ENCODE measurements at places on chromosomes 12 and 14.

DNA sequence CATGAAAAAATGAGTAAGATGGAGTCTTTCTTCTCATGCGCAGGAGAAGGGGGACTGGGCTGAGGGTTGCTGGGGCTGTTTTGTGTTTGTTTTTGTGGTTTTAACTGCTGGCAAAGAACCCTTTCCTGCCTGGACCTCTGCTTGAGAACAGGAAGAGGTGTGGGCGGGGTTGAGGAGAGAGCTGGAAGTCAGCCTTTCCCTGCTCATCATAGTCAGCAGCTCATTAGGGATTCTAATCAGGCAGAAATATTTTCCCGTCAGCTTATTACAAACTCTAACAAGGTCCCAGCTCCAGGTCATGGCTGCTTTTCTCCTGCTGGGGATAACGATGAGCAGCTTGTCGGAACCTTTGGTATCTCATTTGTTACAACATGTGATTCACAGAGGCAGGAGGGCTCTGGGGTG lies 185.0 kb upstream of the NRXN3 start:
- DNase-seq: no peak

GRCh38 chr12:16228067-16228466 lies 49.4 kb downstream of the SLC15A5 start:
- no peak for DNase-seq

DNA sequence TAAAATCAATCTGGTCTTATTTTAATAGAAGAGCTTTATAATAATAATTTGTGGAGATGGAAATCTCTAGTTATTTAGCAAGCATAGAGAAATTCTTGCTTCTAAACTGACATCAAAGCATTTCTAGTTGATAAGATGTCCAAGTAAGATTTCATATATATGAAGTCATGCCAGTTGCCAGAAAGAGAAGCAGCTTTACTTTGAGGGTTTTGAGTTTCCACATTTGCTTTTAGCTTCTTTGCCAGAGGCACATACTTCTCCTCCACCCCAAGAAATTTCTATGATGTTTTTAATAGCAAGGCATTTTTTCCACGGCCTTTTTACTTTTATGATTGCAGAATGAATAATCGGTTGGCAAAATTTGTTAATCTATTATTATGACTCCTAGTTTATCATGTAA lies 24.2 kb upstream of the YAF2 start:
- no peak for DNase-seq

DNA sequence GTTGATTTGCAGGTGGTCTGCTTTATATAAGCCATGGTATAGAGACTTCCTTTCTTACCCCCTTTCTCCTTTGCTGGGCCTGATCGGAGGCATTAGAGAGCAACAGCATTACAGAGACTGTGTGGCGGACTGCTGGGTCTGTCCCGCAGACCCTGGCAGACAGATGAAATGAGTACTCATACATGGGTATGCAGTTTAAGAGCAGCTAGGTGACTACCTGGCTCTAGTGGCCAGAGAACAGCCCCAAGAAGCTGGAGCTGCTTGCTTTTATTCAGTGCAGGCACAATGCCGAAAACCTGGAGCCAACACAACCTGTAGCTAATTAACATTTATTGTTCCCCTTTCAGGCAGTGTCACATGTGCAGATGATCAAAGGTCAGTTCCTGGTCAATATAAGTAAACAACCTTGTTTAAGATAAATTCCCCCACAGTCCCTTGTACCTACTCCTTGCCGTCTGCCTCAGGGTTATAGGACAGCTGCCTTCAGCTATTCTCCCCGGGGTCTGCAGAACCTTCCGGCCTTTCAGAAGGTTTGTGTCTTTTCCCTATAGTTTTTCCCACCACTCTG lies 160.0 kb downstream of the TRHDE start:
- no peak for DNase-seq

GRCh38 chr14:28300356-28300755 lies 466.2 kb upstream of the FOXG1 start:
- DNase-seq: no peak

DNA sequence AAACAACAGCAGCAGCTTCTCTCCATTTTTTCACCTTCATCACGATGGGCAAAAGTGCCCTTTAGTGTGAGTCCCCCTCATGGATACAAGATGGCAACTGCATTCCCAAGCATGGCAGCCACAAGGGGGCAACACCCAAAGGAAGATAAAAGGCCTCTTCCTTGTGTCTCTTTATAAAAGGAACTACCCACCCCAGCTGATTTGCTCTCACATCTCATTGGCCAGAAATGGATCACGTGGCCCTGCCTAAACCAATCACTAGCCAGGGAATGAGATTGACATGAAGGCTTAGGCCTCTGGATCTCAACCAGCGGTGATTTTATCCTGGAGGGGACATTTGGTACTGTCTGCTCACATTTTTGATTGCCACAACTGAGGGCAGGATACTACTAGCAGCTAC lies 21.9 kb upstream of the IFT81 start:
- DNase-seq: peak; percentile 42

- DNase-seq: no peak
Observed at GRCh38 chr12:17609153-17609552, 480.8 kb downstream of the RERGL start.

GRCh38 chr12:6936636-6937480 lies 6.8 kb upstream of the RNU7-1 start:
- DNase-seq: peak; percentile 61

DNA sequence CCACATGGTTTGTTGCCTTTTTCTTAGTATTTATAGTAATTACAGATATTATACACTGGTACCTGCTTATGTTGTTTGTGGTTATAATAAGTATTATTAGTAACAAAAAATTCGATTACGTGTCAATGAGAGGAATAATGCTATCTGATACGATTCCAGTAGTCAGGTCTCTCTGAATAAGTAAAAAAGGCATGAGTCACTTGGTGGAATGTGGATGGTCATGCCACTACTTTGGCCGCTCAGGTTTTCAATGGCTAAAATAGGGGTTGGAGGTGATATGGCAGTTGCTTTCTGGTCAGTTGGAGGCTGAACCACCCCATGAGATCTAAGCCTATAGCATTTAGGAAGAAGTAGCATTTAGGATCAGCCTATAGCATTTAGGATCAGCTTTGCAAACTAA lies 255.9 kb downstream of the NPAS3 start:
- no peak for DNase-seq

DNA sequence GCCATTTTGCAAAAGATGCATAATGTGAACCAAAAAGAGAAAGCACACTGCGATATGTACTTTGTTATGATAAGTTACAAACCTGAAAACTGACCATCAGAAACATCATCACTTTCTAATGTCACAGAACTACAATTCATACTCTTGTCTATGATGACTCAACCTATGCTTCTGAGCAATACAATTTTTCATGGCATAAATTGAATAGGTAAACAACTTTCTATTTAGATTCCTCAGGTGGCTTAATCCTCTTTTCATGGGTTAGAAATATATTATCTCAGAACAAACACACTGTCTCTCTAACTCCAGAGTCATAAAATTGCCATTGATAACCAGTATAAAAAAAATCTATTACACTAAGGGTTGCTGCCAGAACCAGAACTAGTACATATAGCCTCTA lies 1715.0 kb upstream of the FLRT2 start:
- no peak for DNase-seq

DNA sequence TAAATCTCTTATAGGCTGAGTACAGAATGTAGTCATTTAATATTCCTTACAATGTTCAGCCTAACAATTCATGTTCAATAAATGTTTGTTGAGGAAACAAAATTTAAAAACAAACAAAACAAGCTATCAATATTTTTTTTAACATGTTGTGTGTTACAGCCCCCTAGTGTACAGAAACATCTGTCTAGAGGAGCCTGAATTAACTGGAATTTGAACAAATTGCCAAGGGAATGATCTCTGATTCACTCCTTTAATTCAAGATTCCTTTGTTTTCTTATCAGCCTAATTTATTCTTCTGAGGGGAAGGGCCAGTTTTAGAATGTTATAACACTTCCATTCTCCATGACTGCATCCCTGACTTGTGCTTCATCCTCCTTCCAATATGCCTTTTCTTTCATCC lies 127.2 kb downstream of the CMAS start:
- no peak for DNase-seq

GRCh38 chr12:6062757-6063735 lies 61.4 kb downstream of the VWF start:
- DNase-seq: peak; percentile 47

- DNase-seq: no peak
Observed at GRCh38 chr14:32038876-32039275, 38.2 kb upstream of the ARHGAP5 start.

GRCh38 chr14:94612174-94612573 lies at the start of gene SERPINA3:
SERPINA3 (plus strand) TSS chr14:94612391; CDS start chr14:94614442, 2,051 bp downstream.
- DNase-seq: no peak

DNA sequence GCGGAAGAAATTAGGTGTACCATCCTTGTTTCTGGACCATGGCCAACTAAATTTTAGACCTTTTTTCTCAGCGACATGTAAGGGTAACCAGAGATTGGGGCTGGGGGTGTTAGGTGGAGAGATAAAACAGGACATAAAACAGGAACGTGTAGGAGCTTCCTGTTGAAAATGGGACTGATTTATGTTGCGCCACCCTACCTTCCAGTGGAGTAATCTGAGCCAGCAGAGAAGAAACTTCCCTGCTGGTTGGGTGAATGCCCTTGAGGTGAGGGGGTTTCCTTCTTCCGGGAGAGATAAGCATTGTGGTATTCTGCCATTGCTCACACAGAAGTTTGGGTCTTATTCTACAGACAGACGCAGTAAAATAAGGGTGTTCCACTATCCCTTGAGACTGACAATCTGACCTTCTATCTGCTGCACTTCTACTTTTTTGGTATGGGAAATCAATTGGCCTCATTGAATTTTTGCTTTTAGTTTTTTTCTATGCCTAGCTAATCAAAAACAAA lies 417.6 kb downstream of the PCNX1 start:
- peak; percentile 58 for DNase-seq

- DNase-seq: no peak
Observed at GRCh38 chr12:170371-171225, 43.4 kb downstream of the SLC6A12 start.

DNA sequence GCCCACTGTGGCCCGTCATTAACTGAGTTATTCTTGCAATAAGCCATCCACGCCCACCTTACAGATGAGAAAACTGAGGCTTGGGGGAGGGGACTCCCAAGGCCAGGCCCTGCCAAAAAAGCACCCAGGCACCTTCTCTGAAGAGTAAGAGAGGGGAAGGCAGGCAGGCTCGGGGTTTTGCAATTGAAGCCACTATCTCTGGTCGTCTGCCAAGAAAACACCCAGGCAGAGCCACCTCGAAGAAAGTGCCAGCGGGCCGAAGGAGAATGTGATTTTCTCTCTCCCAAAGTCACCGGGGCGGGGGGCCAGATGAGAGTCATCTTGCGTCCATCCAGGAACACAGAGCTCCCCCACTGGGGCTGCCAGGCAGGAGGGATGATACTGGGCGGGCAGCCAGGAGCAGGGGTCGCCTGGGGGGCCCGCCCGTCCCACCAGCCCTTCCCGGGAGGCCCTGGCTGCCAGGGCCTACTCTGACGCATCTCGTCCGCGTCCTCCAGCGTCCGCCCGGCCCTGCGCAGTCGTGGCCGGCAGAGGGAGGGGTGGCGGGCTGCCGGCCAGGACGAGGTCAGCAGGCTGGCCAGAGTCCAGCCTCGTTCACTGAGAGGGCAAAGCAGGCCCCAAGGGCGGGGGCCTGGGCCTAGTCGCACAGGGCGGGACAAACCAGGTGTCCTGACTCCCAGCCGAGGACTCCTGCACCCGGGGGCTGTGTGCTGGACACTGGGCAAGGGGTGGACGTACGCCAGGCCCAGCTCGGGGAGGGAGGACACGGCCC lies 74.3 kb downstream of the RFLNA start:
- DNase-seq: no peak

- no peak for DNase-seq
Observed at GRCh38 chr12:26737487-26738030, 95.4 kb downstream of the ITPR2 start.

- DNase-seq: no peak
Observed at GRCh38 chr12:10247436-10248058, 34.9 kb downstream of the GABARAPL1 start.

Measured in CD4-positive, alpha-beta T cell treated with Interleukin-1 beta for 1 hour (primary cell).